ENCODE measurements at places on chromosomes 13 and 19.
A peak's percentile ranks its signal among the peaks of the same experiment; 100 is the strongest.

DNA sequence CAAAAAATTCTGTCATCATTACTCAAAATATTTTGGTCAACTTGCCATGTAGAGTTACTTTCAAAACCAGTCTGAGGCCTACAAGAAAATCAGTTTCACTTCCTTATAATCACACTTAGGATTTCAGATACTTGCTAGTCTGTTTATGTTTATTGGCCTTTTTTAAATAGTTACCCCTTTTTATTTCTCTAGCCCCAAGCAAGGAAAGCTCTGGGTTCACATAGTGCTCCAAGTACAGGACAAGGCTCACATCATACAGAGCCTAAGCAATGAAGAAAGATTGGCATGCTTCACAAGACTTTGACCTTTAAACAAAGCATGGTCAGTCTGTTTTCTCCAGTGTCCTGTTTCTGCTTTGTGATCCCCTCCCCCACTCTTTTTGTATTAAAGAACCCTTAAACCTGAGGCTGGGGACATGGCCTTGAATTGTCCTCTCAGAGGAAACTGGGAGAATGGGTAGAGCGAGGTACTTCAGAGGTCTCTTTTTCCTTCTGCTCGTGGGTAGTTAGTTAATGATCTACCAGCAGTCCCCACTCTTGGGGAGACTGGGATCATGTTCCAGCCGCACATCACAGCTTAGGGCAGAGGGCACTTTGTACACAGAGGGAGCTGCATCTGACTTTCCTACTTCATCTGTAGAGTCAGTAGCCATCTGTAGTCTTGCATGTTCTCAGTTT is 30.7 kb downstream of the CEACAM1 start:
- DNase-seq = no peak

DNA sequence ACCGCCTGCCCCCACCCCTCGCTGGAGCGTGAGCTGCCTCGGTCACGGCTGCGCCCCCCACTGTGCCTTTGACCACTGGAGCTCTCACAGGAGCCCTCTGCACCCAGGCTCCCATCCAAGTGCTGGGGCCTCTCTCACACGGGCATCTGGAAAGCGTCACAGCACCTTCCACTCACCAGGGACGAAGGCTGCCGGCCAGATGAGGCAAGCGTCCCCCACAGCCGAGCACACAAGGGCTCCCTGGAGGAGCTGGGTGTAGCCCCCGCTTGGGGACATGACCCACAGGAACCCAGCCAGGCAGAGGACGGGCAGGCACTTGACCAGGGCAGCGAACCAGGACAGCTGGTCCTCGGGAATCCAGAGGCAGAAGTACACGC is 560 bp downstream of the TMEM86B start:
- DNase-seq = no peak

- no peak for DNase-seq
These were observed 4.8 kb downstream of the SOX21 start for GRCh38 chr13:94707400-94708021.

GRCh38 chr19:55484593-55485438 is at the start of gene NAT14:
NAT14 (plus strand) TSS chr19:55485188; CDS start chr19:55485709, 521 bp downstream.
- peak; percentile 51 for DNase-seq
